Endothelial cell of umbilical vein (primary cell): ENCODE measurements at places on chromosomes 1 and 21. TPM values are rescaled to one million over a fixed set of nuclear protein-coding genes. Genes with fewer than 3 reads are reported as not detected.

TAS1R1 gene
- total RNA-seq, result not detected in 2 replicates

ESRRG gene
- total RNA-seq, result not detected in 2 replicates

SERINC2 gene
- total RNA-seq, result 19.4 and 21.4 TPM in 2 replicates

PCSK9 gene
- total RNA-seq, result 0.23 and 0.35 TPM in 2 replicates

ALPL gene
- total RNA-seq, result 0.30 and 0.38 TPM in 2 replicates

FAM3B gene
- total RNA-seq, result not detected in 2 replicates

RGS16 gene
- total RNA-seq, result not detected in 2 replicates
